ENCODE measurements at places on chromosomes 11 and 22.

DNA sequence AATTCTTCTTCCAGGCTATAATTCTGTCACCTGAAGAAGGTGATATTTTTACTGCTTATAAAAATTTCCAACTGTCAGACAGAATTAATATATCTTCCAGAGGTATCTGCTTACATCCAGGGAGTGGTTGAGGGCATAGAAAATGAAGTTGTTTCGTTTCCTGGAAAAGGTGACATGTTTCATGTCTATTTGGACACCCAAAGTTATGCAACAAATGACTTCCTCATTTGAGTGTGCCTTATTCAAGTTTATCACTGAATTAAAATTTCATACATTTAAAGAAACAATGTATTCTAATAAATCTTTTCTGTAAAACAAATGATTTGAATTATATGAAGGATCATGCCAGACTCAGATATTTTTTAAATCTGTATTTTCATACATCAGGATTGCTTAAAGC is 8.5 kb upstream of the GRAMD1B start:
- DNase-seq = no peak

- no peak for DNase-seq
These were observed at the start of gene ELF5 for GRCh38 chr11:34513682-34514449. Gene ELF5, minus strand, starts transcription at chr11:34513794. Its CDS starts 8,045 bp downstream, at chr11:34505749.

GRCh38 chr22:46439576-46440465 is 97.6 kb downstream of the CELSR1 start:
- no peak for DNase-seq

DNA sequence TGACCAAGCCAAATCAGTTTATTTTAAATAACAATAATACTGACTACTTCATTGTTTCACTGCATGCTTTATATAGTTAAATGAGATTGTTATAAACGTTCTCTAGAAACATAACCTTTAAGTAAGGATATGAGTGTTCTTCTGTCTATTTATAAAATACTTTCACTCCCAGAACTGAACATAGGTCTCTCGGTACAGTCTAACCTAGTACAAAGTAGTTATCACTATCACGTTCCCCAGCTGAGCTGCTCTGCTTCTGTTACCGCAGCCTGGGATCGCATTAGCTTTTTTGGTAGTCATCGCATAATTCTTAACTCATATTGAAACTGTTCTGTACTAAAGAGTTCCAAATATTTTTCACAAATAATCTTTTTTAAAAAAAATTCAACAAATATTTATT is 143.6 kb downstream of the WNT11 start:
- no peak for DNase-seq

All from activated CD4-positive, alpha-beta T cell treated with anti-CD3 and anti-CD28 coated beads, Interleukin-2, amount 50 U/mL, for 48 hours (primary cell).